ENCODE measurements at places on chromosomes 1 and 21. TPM values are rescaled to one million over a fixed set of nuclear protein-coding genes. Genes with fewer than 3 reads are reported as not detected.
A peak's percentile ranks its signal among the peaks of the same experiment; 100 is the strongest.

- no peak overlapping the region for H3K4me3 ChIP-seq
- no peaks in the 10 kb centered on the region for H3K4me1 ChIP-seq
- no peaks in the 10 kb centered on the region for H3K36me3 ChIP-seq
- DNase-seq, result no peak
Observed at GRCh38 chr1:208207388-208208131, 36.6 kb downstream of the PLXNA2 start.

SIK1 gene
- total RNA-seq, result 5.6 TPM

DNA sequence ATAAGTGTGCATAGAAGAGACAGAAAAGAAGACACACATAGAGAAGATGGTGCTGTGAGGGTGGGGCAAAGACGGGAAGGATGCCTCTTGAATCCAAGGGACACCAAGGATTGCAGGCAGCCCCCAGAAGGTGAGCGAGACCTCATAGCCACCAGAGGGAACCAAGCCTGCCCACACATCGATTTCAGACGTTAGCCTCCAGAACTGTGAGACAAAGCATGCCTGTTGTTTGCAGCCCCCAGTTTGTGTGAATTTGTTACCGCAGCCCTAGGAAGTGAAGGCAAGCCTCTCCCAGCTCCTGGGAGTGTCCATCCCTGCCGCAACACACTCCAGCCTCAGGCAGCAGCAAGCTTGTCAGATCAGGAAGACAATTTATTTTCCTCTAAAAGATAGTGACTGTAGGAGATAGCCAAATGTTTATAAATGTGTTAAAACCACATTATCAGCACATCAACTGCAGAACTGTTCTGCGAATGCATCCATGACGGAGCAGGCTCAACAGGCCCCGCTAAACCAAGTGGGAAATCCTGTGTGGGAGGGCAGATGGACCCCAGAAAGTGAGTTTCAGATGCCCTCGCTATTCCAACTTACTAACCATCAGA, 543.3 kb downstream of the MATN1 start:
- H3K36me3 ChIP-seq, result no peaks in the 10 kb centered on the region
- H3K27me3 ChIP-seq, result peaks cover 18% of the 10 kb centered on the region
- H3K4me3 ChIP-seq, result no peak overlapping the region
- no peaks in the 10 kb centered on the region for H3K4me1 ChIP-seq

C2CD4D gene
- 1.3 TPM for total RNA-seq

G0S2 gene
- 49.4 TPM for total RNA-seq

- H3K27me3 ChIP-seq, result no peaks in the 10 kb centered on the region
- peaks cover 64% of the 10 kb centered on the region for H3K4me1 ChIP-seq
- peak overlapping the region; percentile 80 for H3K27ac ChIP-seq
Observed at GRCh38 chr1:66333466-66334199, 200.3 kb upstream of the SGIP1 start.

GRCh38 chr1:68119445-68119844, 69.0 kb upstream of the DIRAS3 start:
- H3K27me3 ChIP-seq, result no peaks in the 10 kb centered on the region
- DNase-seq, result no peak
- H3K36me3 ChIP-seq, result no peaks in the 10 kb centered on the region
- no peak overlapping the region for H3K4me3 ChIP-seq
- peaks cover 3% of the 10 kb centered on the region for H3K4me1 ChIP-seq
- H3K27ac ChIP-seq, result no peak overlapping the region

GRCh38 chr1:51877434-51878307, 856 bp downstream of the NRDC start:
- no peak overlapping the region for H3K27ac ChIP-seq
- peaks cover 2% of the 10 kb centered on the region for H3K27me3 ChIP-seq
- peaks cover 32% of the 10 kb centered on the region for H3K4me1 ChIP-seq
- H3K4me3 ChIP-seq, result no peak overlapping the region
- DNase-seq, result no peak

- peaks cover 12% of the 10 kb centered on the region for H3K4me1 ChIP-seq
- DNase-seq, result no peak
- peaks cover 47% of the 10 kb centered on the region for H3K27me3 ChIP-seq
Observed at GRCh38 chr1:202860744-202861419, 28.1 kb downstream of the RABIF start.

GRCh38 chr1:63875636-63876035, 101.8 kb downstream of the ROR1 start:
- no peak for DNase-seq
- peaks cover 2% of the 10 kb centered on the region for H3K27me3 ChIP-seq
- H3K4me3 ChIP-seq, result no peak overlapping the region

GRCh38 chr1:153292185-153292584, 20.6 kb downstream of the PGLYRP3 start:
- DNase-seq, result no peak
- H3K27me3 ChIP-seq, result peaks cover 2% of the 10 kb centered on the region

DNA sequence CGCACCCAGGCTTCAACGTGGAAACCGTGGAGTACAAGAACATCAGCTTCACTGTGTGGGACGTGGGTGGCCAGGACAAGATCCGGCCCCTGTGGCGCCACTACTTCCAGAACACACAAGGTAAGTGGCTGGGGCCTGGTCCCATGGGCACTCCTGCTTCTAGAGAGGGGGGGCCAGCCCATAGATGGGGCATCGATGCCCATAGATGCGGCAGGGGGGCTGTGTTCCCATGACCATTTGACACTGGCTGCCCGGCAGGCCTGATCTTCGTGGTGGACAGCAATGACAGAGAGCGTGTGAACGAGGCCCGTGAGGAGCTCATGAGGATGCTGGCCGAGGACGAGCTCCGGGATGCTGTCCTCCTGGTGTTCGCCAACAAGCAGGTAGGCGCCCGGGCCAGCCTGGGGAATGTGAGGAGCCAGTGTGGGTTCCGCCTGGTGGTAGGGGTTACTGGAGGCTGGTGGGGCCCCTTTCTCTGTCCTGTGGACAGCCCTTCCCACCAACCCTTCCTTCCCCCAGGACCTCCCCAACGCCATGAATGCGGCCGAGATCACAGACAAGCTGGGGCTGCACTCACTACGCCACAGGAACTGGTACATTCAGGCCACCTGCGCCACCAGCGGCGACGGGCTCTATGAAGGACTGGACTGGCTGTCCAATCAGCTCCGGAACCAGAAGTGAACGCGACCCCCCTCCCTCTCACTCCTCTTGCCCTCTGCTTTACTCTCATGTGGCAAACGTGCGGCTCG, 5.6 kb downstream of the C1orf35 start:
- H3K4me1 ChIP-seq, result peaks cover 8% of the 10 kb centered on the region
- H3K27me3 ChIP-seq, result no peaks in the 10 kb centered on the region
- peaks cover 84% of the 10 kb centered on the region for H3K36me3 ChIP-seq
- H3K27ac ChIP-seq, result no peak overlapping the region
- no peak overlapping the region for H3K4me3 ChIP-seq

YTHDF2 gene
- total RNA-seq, result 88.2 TPM
